Activated T-cell treated with anti-CD3 and anti-CD28 coated beads, Interleukin-2, amount 50 U/mL, for 48 hours (primary cell): ENCODE measurements at places on chromosomes 5 and 9.

- DNase-seq, result no peak
These were observed 60.6 kb upstream of the SYK start for GRCh38 chr9:90741036-90741435.

DNA sequence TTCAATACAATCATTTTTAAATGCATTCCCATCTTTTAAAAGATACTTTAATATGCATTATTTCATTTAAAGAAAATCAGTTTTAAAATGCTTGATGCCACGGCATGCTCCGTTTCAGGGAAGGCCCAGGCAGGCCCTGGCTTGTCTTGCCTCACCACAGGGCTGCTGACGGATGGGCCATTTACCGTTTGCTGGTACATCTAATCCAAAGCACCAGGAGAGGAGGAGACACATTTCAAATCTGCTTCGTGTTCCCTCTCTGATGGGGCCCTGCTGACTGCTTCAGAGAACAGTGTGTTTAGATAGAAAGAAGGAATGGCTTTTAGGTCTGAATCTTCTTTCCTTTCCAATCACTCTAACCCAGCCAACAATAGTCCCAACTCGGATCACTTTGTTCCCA is 185.2 kb downstream of the DCP2 start:
- no peak for DNase-seq

DNA sequence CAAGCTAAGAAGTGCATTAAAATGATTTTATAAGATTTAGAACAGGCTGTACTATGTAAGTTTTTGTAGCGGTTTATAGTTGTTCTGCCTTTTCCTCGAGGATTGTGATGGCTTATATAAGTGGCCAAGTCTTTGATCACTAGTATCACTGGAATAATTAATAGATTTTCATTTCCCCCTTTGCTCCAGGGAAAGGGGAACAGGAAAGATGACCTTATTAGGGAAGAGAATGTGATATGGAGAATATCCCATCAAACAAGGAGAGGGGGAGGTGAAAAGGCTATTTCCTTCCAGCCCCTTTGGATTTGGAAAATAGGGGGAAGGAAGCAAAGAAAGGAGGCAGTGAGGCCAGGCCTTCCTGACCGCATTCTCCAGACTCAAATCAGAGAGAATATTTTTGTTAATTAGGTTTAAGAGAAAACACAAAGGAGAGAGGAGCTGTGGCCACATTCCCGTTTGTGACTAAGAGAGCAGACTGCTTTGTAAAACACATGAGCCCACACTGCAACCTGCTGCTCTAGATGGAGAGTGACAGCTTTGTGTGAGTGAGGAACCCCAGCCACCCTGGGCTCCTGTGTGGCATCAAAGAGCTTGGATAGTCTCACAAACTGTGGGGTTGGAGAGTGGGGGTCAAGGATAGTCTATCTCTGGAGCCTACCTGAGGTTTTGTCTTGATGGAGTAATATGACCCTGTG is 359.5 kb downstream of the DTWD2 start:
- no peak for DNase-seq

DNA sequence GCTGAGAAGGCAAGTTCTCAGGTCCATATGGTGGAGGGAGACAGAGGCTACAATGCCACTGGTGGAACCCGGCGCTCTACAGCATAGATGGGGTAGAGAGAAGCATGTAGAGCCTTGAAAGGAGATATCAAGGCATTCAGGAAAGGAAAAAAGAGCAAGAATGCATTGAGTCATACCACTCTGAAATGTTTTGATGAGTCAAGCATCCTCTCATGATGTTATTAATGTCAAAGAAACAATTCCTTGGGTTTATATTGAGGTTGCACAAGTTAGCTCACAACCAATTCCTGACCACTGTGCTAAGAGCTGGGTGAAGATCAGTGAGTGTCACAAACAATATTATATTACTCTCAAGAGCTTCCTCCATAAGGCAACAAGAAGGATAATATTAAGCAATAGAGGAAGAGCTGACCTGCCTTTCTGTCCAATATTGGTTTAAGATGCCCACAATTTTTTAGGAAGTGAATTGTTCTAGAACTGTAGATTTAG is 178.0 kb downstream of the RFK start:
- DNase-seq, result no peak

DNA sequence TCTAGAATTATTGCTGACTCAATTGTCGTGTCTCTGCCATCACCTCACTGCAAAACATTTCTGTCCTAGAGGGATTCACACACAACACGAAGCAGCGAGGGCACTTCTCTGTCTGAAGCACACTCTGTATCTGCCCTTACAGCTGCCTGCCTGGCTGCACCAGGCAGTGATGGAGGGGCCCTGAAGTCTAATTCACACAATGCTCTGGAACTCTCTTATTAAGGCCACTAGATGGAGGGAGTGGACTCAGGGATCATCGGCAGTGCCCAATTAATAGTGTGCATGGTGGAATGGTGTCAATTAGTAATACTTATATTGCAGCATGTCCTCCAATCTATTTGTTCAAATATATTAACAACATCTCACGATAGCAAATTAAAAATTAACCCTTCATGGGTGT is 157.5 kb upstream of the MAP1B start:
- no peak for DNase-seq

DNA sequence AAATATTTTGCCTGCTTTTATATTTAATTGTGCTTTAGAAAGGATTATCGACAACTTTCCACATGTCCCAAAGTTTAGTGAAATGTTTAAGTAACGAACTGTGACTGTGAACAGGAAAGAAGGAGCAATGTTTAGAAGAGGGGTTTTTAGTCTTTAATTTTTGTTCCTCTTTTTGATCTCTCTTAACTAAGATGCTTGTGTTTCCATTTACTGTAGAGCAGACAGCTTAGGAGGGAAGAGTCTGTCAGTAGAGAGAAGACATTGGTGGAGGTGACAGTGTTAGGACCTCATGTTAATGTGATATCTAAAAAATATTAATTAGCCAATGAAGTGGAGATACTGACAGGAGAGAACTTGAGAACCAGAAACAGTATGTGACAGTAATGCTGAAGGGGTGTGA is 92.2 kb downstream of the RASGRF2 start:
- DNase-seq, result no peak

GRCh38 chr9:107309271-107309670 is 26.2 kb downstream of the RAD23B start:
- DNase-seq, result no peak

DNA sequence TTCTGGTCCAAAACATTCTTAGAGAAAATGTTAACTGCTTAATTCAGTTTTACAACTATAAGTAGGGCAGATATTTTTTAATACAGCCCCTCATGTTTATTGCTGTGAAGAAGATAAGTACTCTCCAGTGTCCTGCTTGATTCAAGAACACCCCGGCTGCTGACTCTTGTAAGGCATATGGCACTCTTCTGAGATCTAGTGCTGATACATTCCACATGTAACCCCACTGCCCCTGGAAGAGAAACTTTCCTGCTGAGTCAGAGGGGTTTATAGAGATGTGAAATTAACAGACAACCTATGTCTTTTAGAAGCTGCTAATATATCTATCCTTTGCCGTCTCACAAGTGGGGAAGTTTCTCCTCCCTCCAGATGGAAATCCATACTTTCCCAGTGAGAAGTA is 1.0 kb upstream of the MINAR2 start:
- DNase-seq, result no peak
